GM03348 (cell line): ENCODE measurements at places on chromosomes 3 and 15.

- DNase-seq, result no peak
These were observed 427.4 kb downstream of the LPP start for GRCh38 chr3:188581365-188581764.

DNA sequence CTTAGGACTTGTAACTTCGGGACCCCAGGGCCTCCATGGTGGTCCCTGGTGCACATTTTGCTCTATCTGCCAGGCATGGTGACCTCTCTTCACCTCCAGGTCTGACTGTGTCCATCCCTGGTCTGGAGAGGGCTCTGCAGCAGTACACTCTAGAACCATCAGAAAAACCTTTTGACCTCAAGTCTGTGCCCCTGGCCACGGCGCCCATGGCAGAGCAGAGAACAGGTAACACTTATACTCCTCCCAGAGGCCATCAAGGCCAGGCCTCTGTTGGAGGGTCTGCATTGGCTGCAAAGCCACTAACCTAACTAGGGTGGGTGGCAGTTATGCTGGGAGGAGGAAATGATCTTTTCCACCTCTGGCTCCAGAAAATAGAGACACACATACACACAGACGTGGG lies 10.3 kb upstream of the HMCES start:
- DNase-seq, result no peak

DNA sequence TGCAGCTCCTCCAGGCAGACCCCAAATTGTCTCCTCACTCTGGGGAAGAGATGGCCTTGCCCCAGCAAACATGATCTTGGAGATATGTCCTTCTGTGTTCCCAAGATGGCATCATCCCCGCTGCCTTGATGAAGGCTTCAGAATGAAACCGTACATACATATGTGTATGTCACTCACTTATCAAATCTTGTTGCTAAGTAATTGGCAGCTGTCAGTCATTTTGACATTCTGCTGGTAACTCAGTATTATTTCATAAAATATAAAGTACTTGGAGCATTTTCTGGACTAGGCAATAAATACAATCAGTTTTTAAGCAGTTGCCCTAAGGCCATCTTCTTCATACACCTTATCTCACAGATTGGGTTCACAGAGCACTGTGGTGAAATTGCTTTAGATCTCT lies 62.4 kb downstream of the ARNT2 start:
- no peak for DNase-seq

GRCh38 chr3:160754371-160754854 lies 1.6 kb upstream of the PPM1L start:
- peak; percentile 52 for DNase-seq

- no peak for DNase-seq
These were observed 123.6 kb upstream of the SKOR1 start for GRCh38 chr15:67701669-67702068.

DNA sequence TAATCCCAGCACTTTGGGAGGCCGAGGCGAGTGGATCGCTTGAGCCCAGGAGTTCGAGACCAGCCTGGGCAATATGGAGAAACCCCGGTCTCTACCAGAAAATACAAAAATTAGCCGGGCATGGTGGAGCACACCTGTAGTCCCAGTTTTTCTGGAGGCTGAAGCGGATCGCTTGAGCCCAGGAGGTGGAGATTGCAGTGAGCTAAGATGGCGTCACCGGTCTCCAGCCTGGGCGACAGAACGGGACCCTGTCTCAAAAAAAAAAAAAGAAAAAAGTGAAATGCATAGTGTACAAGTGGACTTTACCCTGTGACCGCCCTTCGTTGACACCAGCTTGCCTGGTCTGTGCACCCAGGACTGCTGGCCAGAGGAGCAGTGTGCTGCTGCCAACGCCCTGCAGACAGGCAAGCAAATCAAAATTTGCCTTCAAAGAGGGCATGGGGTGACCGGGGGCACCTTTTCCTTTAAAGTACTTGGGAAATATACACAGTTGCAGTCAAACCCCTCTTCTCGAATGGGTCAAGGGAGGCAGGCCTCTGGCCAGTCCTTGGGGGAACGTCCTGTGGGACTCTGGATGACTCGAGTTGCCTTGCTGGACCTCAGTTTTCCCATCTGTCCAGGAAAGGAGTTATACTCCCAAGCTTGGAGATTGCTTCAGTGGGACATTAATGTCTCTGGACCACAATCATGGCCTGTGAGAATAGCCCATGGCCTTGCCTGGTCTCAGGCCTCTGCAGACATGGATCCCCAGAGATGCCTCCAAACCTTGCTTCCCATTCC lies 1.0 kb downstream of the XYLB start:
- DNase-seq, result no peak

GRCh38 chr3:187223799-187224198 lies 26.5 kb downstream of the RTP1 start:
- no peak for DNase-seq

- peak; percentile 61 for DNase-seq
These were observed 434.9 kb upstream of the TPM1 start for GRCh38 chr15:62607643-62608042.

GRCh38 chr3:114128231-114128630 lies 50.6 kb downstream of the DRD3 start:
- DNase-seq, result no peak

DNA sequence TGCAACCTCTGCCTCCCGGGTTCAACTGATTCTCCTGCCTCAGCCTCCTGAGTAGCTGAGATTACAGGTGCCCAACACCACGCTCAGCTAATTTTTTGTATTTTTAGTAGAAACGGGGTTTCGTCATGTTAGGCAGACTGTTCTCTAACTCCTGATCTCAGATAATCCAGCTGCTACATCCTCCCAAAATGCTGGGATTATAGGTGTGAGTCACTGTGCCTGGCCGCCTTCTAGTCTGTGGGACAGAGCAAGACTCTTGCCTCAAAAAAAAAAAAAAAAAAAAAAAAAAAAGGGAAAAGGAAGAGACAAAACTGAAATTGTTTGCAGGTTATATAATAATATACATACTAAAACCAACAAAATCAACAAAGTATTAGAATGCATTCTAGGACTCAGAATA lies 215.2 kb downstream of the PCCB start:
- DNase-seq, result no peak

GRCh38 chr3:119579366-119580066 lies at the start of gene ADPRH:
Gene ADPRH (plus strand): TSS chr3:119579492. CDS start chr3:119582170, 2,678 bp downstream.
- peak; percentile 93 for DNase-seq

GRCh38 chr3:43286115-43286840 lies at the start of gene SNRK:
Gene SNRK (plus strand): TSS chr3:43286540. CDS start chr3:43303204, 16,664 bp downstream.
- peak; percentile 99 for DNase-seq

GRCh38 chr15:68113273-68113672 lies 59.2 kb downstream of the PIAS1 start:
- DNase-seq, result peak; percentile 22

- DNase-seq, result no peak
These were observed 14.0 kb upstream of the TMEM212 start for GRCh38 chr3:171828902-171829770.

DNA sequence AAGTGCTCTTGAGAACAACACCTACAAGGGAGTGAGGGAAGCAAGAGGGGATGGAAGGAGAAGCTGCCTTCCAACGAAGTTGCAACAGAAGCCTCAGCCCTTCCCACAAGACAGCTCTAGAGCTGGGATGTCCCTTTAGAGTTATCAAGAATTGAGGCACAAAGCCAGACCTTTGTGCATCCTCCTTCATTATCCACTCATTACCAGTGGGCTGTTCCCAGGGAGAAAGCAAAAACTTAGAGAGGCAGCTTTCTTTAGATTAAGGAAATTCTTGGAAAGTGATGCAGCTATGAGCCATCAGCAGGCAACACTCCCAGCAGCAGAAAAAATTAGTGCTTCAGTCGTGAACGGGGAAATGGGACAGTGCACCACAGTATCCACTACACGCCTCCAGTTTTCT lies 10.6 kb upstream of the CD96 start:
- peak; percentile 16 for DNase-seq

DNA sequence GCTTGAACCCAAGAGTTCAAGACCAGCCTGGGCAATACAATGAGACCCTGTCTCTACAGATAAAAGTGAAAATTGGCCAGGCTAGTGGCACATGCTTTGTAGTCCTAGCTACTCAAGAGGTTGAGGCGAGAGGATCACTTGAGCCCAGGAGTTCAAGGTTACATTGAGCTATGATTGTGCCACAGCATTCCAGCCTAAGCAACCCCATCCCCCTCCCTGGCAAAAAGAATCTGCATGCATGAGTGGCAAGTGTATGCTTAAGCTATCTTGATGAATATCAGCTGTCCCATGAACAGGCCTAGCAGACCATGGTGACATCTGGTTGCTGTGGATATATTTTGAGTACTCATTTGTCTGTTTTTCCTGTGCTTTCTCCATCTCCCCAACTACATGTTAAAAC lies 4.7 kb downstream of the ATRIP start:
- no peak for DNase-seq

DNA sequence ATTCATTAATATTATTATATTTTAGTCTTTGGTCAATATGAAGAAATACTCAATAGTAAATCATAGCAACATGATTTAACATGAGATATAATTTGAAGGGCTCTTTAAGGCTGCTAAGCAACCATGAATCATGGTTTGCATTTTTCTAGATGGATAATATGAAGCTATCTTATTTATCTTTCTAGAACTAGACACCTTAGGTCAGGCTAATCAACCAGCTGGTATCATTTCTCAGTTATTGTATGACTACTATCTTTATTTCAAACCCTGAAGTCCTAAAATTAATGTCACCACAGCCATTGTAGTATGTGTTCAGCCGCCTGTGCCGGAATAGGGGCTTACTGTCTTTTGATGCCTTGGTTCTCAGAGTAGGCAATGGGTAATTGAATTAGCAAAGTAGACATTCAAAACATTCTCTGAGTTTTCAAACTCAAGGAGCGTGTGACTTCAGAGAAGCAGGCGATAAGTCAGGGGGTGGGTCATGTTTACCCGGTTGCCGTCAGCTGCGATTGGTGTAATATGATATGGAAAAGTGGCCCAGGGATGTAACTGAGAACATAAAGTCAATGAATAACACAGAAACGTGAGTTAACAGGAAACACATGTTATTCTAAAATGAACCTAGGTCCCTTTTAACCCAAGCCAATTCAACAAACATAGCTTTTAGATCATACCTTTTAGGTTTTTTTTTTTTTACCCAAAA lies 93.4 kb upstream of the CTDSPL start:
- no peak for DNase-seq

- no peak for DNase-seq
These were observed 2.9 kb downstream of the NR2F2 start for GRCh38 chr15:96333131-96334016.

DNA sequence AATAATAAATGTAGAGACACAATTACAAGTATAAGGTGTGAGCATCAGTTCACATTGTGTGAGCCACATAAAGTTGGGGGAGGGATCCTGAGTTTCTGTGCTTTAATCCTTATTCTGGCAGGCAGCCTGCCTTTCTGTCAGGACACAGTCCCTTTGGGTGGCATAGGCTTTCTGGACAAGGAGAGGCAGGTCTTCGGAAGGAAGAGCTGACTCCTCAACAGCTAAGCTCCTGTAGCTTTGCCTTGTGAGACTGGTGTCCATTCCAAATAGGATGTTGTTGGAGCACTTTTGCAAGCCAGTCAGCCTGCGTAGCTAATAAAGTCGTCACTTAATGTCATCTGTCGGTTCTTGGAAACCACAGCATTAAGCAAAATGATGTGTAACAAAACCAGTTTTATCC lies 151.9 kb upstream of the MCTP2 start:
- no peak for DNase-seq

- DNase-seq, result peak; percentile 53
These were observed 67.1 kb downstream of the IGF1R start for GRCh38 chr15:98715401-98715800.

DNA sequence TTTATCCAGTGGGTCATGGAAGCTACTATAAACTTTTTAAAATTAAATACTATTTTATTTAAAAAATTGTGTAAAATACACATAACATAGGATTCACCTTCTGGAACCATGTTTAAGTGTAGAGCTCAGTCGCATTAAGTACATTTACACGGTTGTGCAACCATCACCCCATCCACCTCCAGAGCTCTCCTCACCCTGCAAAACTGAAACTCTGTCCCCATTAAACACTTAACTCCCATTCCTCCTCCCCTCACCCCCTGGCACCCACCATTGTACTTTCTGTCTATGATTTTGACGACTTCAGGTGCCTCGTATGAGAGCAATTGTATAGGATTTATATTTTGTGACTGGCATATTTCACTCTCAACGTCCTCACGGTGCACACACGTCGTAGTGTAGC lies 70.7 kb downstream of the APBA2 start:
- DNase-seq, result no peak

DNA sequence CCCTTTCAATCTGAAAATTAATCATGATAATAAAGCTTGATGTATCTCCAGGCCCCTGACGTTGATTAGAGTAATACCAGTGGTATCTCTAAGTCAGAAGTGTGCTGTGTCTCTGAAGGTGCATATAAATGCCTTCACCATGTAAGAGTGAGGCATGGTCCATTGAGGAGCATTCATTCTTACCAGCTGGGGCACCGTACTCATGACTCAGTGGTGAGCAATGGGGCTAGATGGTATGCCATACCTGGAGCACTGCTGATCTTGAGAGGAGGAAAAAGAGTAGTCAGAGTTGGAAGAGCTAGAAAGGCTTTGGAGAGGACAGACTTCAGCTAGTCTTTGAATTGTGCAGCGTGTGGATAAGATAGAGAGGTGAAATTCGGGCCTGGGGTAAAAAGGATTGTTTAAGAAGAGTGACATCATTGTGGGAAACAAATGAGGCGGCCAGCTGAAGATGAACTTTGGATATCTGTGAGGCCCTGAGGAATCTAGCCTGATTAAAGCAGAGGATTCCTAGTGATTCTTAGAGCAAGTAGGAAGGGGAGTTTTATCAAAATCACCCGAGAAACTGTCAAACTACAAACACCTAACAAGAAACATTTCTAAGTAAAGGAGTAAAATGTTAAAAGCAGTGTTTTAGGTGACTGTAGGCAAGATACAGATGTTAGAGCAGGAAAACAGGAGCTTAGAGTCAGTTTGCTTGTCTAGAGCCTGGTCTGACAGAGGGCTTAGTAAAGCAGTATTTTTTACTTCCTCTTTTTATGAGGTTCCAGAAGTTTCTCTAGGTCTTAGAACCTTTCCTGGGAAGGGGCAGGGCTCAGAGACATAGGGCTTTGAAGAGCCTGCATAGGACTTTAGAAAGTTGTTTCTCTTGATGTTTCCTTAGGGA lies 13.6 kb downstream of the TMOD3 start:
- no peak for DNase-seq

GRCh38 chr3:14935592-14936345 lies 11.6 kb upstream of the NR2C2 start:
- no peak for DNase-seq

- DNase-seq, result no peak
These were observed 7.7 kb downstream of the CGNL1 start for GRCh38 chr15:57384024-57384423.

GRCh38 chr15:61227950-61228936 lies 859 bp downstream of the RORA start:
- peak; percentile 42 for DNase-seq

DNA sequence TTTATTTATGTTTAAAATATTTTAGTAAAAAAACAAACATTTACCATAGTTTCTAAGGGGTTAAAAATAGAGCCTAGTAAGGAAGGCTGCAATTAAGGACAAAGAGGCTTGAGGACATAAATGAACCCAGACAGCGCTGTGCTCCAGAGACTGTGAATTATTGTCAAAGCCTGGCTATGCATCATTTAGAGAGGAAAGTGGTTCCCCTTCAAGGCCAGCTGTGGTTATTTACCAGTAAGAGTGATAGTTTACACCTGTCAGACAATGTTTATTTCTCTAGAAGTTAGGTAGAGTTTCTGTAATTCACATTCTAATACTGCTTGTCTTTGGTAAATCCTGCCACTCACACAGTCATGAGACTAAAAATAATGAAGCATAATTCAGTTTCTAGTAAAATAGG lies 32.4 kb upstream of the PIK3R4 start:
- DNase-seq, result no peak

- no peak for DNase-seq
These were observed 52.1 kb upstream of the TGFBR2 start for GRCh38 chr3:30554317-30554690.
